ENCODE measurements at places on chromosomes 2 and 18.

GRCh38 chr2:237232166-237232565 is 146.5 kb downstream of the COPS8 start:
- DNase-seq, result no peak

GRCh38 chr2:217835931-217836891 is 166.6 kb downstream of the TNS1 start:
- DNase-seq, result peak; percentile 95

DNA sequence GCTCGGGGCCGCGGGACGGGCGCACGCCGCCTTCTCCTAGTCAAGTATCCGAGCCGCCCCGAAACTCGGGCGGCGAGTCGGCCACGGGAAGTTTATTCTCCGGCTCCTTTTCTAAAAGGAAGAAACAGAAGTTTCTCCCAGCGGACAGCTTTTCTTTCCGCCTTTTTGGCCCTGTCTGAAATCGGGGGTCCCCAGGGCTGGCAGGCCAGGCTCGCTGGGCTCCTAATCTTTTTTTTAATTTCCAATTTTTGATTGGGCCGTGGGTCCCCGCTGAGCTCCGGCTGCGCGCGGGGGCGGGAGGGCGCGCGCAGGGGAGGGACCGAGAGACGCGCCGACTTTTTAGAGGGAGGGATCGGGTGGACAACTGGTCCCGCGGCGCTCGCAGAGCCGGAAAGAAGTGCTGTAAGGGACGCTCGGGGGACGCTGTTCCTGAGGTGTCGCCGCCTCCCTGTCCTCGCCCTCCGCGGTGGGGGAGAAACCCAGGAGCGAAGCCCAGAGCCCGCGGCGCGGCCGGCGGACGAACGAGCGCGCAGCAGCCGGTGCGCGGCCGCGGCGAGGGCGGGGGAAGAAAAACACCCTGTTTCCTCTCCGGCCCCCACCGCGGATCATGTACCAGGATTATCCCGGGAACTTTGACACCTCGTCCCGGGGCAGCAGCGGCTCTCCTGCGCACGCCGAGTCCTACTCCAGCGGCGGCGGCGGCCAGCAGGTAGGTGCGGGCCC is 617 bp downstream of the FOSL2 start:
- DNase-seq, result peak; percentile 75

DNA sequence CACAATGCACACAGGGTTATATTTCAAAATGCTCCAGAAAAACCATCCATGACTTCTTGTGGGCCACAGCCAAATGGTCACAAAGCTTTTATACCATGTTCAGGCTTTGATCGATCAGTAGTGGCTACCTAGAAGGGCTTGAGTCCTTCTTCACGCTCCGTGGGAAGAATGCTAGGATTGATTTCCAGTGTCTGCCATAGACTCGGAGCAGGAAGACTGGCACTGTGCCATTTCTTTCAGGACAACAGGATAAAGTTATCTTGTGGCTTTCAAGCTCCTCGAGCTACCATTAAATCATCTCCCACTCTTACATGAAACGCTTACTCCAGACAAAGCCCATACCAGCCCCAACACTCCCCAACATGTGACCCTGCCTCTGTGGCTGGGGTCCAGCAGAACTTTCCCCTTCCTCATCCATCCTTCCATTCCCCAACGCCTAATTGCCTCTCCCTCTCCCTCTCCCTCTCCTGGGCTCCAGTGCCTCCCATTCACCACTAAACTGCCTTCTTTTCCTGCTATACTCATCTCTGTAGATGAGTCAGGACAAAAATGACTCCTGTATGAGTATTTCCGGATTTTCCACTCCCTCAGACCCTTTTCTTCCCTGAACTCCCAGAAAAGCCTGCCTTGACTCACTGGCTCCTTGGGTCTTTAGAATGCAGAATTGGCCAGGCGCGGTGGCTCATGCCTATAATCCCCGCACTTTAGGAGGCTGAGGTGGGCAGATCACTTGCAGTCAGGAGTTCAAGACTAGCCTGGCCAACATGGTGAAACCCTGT is 40.9 kb downstream of the ADD2 start:
- DNase-seq, result no peak

DNA sequence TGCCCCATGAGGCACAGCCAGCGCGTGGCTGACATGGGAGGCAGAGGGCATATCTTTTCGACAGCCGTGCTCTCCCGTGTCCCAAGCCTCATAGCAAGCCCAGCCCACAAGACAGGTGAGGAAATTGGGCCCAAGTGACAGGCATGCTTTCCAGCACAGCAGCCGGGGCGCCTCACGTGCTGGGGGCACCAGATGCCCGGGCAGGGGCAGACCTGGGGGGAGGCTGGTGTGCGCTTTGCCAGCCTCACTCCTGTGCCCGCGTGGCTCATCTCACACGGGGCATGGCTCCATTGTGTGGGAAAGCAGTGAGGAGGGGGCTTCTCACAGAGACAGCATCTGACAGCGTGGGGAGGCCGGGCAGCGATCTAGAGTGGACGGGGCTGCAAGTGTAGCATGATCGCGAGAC is 93.2 kb downstream of the USP40 start:
- no peak for DNase-seq

GRCh38 chr2:30422444-30423040 is 24.5 kb upstream of the LCLAT1 start:
- no peak for DNase-seq

DNA sequence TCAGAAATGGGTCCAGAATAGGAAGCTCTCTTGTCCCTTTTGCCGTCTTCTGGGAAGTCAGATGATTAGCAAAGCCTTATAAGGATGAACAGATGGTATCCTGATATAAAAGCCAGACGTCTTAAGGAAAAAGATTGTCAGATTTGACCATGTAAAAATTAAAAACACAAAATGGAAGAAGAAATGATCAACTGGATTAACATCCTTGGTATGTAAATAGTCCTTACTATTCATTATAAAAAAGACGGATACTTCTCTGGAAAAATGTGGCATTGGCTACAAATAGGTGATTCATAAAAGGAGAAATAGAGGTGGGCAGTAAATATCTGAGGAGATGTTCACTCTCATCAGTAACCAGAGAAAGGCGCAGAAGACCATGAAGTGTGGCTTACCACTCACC is 33.7 kb upstream of the SCLY start:
- no peak for DNase-seq

DNA sequence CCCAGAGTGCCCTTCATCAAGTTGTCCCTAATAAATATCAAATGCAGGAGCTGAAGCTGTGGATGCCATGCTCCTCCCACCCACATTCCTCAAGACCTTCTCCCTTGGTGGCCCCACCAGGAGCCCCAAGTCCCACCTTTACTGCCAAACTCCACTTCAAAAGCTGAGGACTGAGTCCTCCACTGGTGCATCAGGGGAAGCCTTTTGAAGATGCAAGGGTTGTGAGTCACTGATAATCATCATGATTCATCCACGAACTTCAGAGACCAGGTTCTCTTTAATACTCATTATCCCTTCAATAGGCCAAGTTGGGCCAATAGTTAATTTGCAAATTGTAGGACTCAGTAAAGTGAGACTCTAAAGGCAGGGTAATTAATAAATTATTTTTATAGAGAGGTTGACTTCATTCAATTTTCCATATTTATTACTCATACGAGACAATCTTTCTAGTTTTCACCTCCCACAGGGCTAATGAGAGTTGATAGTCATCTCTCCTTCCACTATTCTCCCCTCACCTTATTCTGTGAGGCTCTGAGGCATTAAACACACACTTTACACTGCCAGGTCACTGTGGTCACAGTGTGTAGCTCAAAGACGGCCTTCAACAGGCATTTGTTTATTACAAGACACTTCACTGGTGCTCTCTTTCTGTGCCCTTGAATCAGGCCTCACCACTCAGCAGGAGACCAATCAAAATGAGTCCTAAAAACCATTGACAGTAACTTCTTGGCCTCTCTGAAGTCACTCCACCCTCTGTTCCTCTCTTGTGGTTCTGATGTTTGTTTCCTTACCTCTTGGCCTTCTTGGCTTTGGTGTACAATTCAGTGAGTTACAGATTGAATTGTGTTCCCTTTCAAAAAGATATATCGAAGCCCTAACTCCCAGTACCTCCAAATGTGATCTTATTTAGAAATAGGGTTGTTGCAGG is 99.9 kb downstream of the TRIB2 start:
- DNase-seq, result no peak

DNA sequence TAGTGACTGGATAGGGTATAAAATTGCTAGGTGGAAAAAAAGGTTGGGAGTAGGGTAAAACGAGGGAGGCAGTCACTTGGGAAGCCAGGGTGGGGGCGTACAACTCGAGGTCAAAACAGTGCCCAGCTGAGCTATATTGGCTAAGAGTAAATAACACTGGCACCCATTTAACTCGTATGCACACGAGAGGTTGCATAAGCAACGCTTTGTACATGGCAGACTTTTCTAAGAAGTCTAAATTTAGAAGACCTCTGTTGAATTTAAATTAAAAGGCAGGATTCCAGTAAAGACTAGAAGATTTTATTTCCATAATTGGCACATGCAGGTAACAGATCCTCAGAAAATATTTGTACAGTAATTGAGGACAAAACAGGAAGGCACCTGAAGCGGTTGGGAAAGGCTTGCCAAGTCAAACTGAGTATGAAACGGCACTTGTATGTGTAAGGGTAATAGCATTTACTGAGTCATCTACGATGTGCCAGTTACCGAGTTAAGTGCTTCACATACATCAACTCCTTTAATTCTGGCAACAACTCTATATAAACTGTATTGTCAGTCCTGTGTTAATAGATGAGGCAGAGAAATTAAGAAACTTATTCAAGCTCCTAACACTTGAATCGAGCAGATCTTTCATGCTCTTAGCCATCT is 1.4 kb upstream of the MALT1 start:
- DNase-seq, result no peak

- DNase-seq, result no peak
Observed at GRCh38 chr2:118169359-118170005, 81.2 kb downstream of the INSIG2 start.

DNA sequence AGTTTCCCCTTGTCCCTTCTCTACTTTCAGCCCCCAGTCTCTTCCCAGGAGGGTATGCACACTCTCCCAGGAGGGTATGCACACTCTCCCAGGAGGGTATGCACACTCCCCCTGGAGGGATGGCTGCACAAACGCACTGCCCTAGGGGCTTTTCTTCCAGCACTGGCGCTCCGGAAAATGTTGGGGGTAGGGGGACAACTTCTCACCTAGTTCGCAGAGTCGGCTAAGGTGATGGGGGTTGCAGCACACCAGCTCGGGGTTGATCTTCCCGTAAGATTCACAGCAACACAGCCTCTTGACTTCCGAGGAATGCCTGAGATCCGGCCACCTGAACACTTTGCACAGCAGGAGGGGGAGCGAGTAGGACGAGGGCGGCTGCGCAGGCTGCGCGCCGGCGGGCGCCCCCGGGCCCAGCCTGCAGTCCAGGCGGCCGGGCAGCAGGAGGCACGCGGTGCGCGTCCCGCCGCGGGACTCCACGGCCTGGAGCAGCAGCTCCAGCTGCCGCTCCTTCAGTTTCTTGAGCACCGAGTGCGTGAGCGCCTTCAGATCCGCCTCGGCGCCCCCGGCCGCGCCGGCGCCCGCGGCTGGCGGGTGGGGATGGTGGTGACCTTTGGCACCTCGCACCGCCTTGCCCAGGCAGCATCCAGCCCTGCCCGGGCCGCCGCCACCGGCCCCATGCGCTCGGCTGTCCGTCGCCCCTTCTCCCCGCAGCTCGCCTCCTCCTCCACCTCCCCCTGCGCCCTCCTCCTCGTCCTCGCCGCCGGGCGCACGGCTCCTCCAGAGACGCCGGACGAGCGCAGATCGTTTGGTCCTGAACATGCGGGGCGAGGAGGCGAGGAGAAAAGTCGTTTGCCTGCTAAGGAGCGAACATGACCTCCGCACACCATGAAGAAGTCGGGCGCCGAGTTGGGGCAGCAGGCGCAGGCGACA is 894 bp downstream of the SMAD7 start:
- no peak for DNase-seq

DNA sequence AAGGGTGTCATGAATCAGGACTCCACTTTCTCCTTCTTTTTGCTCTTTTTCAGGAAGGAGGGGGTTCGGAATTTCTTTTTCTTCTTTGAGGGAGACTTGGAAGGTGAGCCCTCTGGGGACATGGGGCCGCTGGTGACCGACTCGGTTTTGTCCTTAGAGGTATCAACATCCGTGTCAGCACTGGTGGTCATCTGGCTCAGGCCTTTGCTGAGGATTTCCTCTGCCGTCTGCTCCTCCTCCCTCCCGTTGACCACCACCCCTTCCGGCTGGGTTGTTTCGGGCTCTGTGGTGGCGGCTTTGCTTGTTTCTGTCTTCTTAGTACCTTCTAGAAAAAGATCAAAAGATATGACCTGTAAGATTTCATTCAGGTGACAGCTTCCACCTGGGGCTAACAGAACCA is 104.6 kb downstream of the ADD2 start:
- DNase-seq, result no peak

- DNase-seq, result no peak
Observed at GRCh38 chr2:20132990-20133535, 81.6 kb upstream of the LAPTM4A start.

DNA sequence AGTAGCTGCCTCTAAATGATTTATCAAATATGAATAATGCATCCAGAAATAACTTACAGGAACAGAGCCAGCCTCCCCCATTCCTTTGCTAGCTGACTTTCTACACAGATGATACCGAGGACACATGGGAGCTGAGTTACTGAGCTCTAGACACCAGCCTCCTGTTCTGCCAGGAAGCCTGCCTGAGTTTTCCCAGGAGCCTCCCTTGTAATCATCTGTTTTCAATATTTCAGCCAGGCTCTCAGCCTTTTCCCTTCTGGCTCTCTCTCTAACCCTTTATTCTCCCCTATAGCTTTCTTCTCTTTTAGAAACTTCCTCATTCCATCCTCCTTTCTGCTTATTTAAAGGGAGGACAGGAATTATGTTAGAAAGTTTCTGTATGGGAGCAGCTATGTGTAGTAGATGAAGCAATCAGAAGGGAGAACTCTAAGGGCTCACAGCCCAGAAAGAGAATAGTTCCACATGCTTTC is 911.6 kb downstream of the TDRD15 start:
- DNase-seq, result peak; percentile 83

GRCh38 chr2:125405816-125406215 is 1250.1 kb upstream of the GYPC start:
- peak; percentile 38 for DNase-seq

DNA sequence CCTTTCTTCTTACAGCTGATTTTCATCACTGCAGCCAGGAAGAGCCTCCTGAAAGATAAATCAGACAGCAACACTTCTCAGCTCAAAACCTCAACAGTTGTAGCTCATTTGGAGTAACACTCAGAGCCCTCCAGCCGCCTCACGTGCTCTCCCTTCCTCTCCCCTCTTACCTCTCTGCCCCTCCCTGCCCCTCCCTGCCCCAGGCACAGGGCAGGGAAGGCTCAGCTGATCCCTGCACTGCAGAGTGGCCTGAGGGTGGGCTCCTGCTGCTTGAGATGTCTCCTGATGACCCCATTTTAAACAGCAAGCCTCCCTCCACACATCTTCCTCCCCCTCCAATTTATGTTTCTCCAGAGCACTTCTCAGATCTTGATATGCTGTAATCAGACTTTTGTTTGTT is 54.4 kb downstream of the SH3YL1 start:
- DNase-seq, result no peak

- DNase-seq, result peak; percentile 63
Observed at GRCh38 chr18:32093102-32093511, 1.4 kb downstream of the RNF138 start.

- DNase-seq, result no peak
Observed at GRCh38 chr2:55707751-55708150, 14.1 kb upstream of the PNPT1 start.

- no peak for DNase-seq
Observed at GRCh38 chr2:29123617-29124349, 8.6 kb downstream of the CLIP4 start.

GRCh38 chr2:168801961-168802858 is at the start of gene NOSTRIN:
Gene NOSTRIN (plus strand): TSS chr2:168802637. CDS start chr2:168802647, 10 bp downstream.
- no peak for DNase-seq

Data from muscle of arm (tissue), 14 donors.